Nucleus accumbens (tissue), 56 donors: ENCODE measurements at places on chromosomes 1 and 21.

DNA sequence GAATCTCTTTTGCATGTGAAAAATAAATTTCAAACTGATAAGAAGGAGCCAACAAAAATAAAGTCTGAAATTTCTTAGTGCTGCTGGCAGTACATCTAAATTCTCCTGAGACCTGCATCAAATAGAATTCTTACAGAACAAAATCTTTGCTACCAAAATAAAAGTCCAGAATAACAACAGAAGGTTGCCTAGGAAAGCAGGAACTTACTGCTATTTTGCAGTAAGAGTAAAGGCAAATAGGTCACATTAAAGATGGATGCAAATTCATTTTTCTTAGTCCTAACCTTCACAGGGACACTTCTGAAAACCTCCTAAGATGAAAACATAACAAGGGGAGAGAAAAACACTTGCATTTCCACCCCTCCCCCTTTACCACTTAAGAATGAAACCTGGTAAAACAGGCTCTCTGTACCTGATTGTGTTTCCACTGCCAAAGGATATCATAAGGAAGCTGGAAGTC, 59.0 kb downstream of the RUSC1 start:
- no peak for DNase-seq

GRCh38 chr1:221356693-221357092, 385.2 kb downstream of the DUSP10 start:
- DNase-seq: no peak

DNA sequence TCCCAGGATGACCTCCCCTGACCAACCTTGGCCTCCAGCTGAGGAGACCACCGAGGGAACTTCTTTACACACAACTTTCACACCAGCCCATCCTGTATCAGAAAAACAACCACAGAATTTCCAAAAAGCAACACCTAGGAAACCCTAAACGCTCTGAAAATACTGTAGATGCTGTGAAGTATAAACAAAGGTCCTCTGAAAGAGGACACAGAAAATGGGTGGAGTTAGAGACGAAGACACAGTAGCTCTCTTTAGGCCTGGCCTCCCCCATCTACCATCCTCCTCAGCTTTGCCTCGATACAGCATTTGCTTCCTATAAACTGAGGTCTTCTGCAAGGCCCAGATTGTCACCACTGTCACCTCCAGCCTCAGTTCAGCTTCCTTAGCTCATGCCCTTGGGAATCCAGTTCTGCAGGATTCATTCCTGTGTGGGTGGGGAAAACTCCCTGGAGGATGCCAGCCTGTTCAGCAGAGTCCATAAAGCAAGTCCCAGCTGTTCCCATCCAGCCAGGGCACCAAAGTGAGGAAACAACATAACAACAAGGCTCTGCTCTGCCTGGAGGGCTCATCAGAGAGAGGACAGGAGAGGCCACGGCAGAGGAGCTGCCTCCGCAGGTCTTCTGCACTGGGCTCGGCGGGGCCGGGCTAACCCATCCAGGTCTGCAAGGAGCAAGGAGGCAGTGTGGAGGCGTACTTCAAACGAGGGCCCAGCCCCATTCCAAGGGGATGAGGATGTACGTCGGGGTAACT, 15.0 kb downstream of the PIK3C2B start:
- no peak for DNase-seq

DNA sequence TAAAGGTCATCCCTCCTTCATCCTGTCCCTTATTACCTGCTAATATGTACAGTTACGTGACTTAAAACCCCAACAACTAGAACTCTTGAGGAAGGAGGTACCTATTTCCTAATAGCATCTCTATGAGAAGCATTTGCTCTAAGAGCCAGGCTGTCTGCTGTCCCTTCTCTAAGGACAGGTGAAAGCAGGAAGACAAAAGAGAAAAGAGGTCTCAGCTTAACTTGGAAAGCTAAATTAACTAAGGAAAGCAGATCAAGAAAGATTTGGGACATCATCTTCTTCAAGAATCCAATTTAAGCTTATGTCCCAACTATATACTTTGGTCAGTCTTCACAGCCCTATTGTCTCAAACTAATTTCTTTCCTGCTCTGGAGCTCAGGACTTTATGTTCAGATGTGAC, 2.9 kb downstream of the EGLN1 start:
- DNase-seq: no peak

DNA sequence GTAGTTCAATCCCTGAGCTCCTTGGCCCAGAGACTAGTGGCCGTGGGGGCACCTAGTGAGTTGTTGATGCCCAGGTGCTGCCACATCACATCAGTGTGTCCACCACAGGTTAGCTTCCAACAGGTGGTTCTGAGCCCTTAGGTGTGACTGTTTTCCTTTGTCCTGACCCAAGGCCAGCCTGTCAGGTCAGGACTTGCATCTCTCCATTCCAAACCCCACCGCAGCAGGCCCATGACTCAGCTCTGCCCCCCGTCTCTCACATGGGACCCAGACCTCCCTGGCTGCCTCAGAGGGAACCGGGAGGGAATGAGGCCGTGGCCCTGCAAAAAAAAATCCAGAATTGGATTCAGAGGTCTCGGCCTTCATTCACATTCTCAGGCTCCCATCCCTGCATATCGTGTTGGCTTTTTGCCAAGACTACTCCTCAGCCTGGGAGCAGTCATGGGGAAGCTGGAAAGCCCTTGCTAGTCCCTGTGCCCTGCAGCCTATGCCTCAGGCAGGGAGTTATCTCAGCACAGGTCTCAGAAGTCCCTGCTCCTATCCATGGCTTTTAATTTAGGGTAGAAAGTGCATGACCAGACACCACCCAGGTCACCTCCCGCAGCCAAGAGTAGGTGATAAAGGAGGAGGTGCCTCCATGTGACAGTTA, 7.2 kb downstream of the INAVA start:
- DNase-seq: no peak

DNA sequence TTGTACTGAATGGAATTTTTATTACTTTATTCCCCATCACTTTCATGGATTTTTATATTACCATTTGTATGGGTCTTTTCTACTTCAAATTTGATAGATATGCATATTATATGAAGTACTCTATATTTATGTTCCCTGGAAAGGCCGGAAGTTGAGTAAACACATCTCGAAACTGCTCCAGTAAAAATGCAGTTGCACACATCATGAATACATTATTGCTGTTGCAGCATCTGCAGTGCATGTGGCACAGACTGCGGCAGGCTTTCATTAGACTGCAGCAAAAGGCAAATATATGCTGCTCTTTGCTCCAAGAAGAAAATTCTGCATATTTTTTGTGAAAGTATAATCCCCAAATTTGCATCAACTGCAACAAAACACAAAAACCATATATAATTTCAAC, 48.7 kb upstream of the LRRC7 start:
- DNase-seq: no peak

DNA sequence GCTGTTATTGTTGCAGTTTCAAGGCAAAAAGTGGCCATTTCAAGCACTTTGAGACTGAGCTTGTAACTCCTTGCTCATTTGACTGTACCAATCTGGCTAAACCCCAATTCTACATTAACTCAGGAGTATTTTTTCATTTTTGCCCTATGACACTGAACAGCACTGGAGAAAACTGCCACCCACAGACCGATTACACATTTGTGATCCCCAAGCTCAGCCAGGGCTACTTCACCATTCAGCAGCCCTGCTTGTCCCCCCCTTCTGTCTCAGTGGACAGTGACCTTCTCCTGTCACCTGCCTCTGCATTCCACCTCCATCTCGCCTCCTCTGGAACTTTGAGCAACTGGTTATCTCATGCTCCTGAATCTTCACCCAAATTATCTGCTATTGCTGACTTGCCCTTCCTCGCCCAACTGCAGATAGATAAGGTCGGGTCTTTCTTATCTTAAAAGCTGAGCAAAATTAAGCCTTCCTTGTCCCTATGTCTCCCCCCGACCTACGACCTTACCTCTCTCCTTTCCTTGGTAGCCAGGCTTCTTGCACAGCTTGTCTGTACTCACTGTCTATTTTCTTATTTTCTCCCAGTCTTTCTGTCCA, 25.3 kb downstream of the SPATA46 start:
- DNase-seq: no peak

DNA sequence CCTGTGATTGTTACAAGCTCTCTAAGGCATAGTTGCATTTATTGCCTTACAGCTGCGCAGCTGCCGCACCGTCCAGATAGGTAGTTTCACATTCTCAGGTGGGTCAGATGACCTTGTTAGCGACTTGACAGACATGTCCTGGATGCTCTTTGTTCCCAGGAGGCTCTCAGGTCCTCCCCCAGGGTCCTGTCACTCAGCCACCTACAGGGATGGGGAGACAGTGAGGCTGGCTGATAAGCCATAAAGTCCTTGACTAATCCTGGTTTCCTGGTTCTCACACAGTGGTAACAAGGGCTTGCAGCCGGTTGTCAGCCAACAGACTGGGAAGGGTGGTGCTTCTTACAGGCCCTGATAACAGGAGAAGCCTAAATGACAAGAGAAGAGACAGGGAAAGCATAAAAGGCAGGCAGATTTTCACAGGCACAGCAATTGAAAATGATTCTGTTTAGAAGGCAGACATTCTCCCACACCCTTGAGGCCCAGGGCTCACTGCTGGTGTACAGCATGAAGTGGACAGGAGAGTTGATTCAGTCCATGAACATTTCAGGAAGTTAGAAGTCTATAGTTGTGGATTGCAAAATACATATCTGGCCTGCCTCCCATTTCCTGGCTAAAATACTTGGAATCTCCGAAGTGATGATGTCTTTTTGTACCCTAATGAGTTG, 2.9 kb downstream of the ARF1 start:
- DNase-seq: no peak

GRCh38 chr1:5632224-5632623, 360.0 kb downstream of the NPHP4 start:
- no peak for DNase-seq
